ENCODE measurements at places on chromosomes 1 and 21.

DNA sequence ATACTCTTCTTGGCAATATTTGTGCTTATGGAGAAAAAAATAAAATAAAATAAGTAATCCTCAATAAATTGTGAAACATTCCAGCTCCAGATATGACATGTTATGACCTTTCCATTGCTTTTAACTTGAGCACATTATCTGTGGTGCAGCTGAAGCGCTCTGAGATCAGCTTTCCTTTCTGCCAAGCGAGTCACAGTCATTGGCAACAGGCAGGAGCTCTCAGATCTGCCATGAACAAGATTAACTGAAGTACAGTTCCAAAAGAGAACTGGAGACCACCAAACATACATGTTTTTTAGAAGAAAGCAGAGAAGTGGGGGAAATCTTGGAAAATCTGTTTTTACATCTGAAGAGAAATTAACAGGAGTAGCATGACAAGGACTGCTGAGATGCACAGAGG lies 89.2 kb upstream of the DSCAM start:
- DNase-seq, result no peak

DNA sequence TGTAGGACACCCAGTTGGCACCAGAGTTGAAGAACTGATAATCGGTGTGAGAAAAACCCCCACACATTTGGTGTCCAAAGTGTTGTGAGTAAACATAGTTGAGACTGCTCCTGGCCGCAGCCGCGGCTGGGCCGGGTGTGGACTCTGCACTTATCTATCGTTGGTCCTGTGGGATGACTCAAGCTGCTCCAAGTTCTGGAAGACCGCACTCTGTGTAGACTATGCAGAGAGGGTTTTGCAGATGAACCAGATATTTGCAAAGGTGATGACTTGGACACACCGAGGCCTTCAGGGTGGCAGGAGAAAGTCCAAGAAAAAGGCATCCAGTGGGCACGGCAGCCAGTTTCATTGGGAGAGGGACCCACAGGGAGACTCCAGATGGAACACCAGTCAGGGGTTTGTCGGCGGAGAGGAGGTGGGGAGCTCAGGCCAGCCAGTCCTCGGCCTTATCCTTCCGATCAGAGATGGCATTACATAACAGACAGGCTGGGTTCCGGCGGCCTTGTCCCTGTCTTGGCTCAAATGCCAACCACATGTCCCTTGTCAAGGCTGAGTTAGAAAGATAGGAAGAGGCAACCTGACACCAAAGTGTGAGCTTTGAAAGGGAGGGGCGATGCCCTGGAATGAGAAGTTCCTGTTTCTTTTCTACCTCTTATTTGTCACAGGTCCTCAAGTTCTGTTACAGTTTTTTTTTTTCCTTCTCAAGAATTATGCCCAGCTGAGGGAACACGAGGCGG lies 21.1 kb downstream of the C2CD2 start:
- no peak for DNase-seq

DNA sequence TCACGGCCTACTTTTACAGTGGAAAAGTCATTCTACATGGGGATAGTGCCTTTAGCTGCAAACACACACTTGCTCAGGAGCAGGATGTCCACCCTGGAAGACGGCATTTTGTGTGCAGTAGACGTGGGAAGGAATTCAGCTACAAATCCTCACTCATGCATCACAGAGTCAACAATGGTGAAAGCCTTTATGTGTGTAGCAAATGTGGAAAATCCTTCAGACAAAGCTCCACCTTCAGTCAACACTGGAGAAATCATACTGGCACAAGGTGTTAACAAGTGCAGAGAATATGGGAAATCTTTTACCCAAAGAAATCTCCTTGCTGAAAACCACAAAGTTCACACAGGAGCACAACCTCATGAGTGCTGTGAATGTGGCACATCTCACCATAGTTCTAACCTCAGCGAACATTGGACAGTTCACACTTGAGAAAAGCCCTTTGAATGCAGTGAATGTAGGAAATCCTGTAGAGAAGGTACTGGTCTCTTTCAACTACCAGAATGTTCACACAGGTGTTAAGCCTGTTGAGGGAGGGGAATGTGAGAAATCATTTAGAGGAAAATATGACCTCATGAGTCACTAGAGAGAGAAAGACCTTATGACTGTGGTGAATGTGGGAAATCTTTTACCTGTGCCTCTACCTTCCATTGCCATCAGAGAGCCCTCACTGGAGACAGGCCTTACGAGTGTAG lies 101.8 kb downstream of the PTGS2 start:
- DNase-seq, result no peak

GRCh38 chr1:1802871-1803270 lies 24.6 kb upstream of the NADK start:
- DNase-seq, result no peak

DNA sequence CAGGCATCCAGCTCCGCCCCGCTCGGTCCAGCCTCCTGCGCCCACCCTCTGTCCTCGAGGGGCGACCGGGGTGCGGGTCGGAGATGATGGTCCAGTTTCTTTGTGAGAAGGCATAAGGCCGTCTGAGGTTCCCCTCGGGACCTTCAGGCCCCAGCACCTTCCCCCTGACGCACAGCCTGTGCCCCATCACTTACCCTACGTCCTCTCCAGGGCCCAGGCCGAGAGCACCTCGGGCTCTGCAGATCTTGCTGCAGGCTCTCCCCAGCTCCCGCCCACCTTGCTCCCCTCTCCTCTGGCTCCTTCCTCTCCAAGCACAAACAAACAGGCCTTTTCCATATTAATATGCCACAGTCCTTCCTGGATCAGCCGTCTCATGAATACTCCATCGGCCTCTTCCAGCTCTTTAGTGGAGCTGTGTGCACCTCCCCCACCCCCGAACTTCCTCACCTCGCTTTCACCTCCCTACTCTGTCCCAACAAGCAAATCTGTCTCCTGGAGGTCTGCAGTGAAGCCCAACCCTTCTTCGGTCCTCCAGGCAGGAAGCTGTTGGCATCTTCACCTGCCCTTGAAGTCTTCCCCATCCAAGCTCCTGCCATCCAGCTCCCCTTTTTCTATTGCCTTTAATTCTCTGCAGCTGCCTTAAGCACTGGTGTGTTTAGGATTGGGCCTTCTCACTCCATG lies 448 bp upstream of the COL9A2 start:
- no peak for DNase-seq

DNA sequence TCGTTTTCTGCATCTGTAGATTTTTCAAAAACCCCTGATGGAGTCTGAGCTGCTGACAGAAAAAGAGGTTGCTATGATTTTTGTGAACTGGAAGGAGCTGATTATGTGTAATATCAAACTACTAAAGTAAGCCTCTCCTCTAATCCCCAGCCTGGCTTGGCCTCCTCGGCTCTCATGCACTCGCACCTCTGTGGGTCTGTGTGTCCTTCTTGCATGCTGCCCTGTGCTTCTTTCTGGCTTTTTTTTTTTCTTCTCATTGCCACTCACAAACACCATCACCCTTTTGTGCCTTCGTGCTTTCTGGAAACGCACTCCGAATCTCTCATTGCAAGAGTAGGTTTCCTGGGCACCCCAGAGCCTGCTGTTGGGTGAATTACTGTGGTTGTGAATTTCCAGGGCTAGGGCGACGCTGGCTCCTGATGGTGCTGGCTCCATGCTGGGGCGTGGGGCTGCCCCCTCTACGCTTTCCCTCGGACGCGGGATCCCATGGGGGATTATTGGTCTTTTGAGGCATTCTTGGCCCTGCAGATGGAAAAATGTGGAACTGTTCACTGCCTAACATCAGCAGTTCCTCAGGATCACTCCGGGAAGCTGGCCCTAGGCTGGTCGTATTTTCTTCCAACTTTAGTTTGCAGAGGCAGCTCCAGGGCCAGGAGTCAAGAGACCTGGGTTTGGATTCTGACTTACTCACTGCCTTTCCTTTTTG lies 56.8 kb downstream of the ATP5PO start:
- no peak for DNase-seq

All from CD4-positive, alpha-beta T cell treated with Interleukin-1 beta for 1 hour (primary cell).